ENCODE measurements at places on chromosomes 16 and 17. TPM values are rescaled to one million over a fixed set of nuclear protein-coding genes. Genes with fewer than 3 reads are reported as not detected.

GRCh38 chr16:50457423-50457822 lies 88.6 kb upstream of the BRD7 start:
- peak; percentile 29 for DNase-seq

- DNase-seq: no peak
These were observed 662.0 kb downstream of the WWOX start for GRCh38 chr16:78761427-78761826.

GRCh38 chr17:59756236-59756818 lies 48.9 kb downstream of the VMP1 start:
- no peak for DNase-seq

DNA sequence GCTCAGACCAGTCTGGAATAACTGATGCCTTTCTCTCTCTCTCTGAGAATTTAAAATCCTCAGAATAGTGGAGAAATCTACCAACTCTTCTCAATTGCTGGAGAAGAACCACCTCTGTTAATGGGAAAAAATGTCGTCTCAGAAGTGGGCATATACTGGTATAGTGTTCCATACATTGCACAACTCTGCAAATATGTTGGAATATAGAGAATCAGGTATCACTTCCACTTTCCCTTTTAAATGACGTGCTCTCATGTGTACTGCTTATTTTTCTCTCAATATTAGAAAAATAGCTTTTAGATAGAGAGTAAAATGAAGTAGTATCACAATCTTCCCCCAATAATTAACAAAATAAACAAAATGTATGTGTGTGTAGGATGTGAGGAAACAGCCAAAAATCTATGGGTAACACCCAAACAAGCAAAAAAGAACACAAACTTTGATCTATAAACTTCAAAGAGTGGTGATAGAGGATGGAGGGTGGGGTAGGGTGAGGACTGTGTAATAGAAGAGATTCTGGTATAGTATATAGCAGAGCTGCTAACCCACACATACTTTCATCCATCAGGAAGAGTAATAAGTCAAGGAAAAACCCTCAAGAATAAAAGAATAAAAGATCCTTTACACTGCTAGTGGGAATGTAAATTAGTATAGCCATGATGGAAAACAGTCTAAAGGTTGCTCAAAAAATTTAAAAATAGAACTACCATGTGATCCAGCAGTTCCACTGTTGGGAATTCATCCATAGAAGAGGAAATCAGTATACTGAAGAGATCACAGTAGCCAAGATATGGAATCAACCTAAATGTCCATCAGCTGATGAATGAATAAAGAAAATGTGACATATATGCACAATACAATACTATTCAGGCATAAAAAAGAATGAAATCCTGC lies 46.9 kb downstream of the NFATC3 start:
- DNase-seq: no peak

DNA sequence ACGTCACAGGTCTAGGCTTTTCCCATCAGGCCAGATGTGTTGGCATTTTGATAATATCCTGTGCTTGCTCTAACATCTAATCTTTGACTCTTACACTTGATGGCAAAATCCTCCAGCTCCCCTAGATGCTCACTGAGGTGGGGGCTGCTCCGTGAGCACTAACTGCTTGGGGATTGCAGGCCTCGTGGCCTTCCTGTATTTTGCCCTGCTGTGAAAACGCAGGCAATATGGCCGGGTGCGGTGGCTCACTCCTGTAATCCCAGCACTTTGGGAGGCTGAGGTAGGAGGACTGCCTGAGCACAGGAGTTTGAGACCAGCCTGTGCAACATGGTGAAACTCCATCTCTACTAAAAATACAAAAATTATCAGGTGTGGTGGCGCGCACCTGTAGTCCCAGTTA lies 9.7 kb upstream of the MLKL start:
- no peak for DNase-seq

- no peak for DNase-seq
These were observed 41.4 kb downstream of the GRB2 start for GRCh38 chr17:75364078-75364477.

- DNase-seq: no peak
These were observed 162.8 kb downstream of the FOXL1 start for GRCh38 chr16:86740906-86741799.

- DNase-seq: no peak
These were observed 671 bp upstream of the TOP2A start for GRCh38 chr17:40418428-40418706.

DNA sequence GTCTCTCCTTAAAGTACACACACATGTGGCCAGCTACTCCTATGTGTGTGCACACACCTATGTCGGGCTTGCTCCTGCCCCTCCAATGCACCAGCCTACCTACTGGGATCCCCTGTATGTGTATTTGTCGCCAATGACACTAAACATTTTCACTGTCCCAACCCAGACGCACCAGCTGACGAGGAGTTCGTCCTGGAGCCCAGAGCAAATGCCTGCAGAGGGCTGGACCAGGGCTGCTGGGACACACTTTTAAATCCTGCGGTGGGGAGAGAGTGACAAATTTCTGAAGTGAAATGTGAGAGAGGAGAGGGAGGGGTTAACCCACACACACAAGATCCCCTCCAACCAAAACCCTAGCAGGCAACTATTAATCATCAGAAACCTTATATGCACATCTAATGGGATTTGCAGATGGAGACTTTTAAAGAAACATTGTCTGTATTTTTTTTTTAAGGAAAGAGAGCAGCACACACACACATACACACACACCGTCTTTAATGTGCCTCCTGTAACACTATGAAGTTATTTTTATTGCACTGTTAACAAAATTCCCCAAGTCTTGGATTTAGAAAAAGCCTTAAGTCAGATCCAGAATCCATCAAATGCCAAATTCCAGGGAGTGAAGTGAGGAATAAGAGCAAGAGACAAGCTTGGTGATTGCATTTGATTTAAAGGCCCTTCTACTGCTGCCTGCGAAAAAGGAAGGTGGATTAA lies at the start of gene MEOX1:
Gene MEOX1 (minus strand): TSS at position 224 of the 714 bp plus-strand sequence. CDS start 388 bp downstream, outside the sequence.
- no peak for DNase-seq

DNA sequence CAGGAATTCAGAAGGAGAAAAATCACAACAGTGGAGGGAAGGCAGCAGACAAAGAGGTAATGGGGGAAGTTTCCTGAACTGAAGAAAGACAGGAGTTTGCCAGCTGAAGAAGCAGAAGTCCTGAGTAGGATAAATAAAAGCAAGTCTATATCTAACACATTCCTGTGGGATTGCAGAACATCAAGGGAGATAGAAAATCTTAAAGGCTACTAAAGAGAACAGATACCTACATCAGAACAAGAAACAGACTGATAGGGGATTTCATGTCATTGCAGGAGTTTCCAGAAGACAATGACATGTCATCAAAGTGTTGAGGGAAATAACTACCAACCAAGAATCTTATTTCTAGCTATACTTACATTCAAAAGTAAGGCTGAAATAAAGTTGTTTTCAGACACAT lies 21.3 kb upstream of the CRYBA1 start:
- no peak for DNase-seq

DNA sequence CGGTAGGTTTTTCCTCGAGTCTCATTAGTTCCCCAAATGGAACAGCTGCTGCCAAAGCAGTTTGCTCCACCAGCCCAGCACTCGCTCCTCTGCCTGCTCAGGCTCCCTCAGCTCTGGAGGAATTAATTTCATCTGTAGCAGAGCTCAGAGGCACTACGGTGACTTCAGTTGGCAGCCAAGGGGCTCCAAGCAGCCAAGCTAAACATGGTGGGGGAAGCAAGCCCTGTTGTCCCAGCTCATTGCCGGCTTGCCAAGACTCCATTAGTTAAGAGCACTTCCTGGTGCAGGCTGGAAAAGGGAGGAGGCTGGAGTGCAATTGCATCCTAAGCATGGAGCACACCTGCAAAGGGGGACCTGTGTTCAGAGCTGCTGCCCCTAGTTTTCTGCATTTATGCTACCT lies 78.7 kb upstream of the GPRC5B start:
- DNase-seq: no peak

DNA sequence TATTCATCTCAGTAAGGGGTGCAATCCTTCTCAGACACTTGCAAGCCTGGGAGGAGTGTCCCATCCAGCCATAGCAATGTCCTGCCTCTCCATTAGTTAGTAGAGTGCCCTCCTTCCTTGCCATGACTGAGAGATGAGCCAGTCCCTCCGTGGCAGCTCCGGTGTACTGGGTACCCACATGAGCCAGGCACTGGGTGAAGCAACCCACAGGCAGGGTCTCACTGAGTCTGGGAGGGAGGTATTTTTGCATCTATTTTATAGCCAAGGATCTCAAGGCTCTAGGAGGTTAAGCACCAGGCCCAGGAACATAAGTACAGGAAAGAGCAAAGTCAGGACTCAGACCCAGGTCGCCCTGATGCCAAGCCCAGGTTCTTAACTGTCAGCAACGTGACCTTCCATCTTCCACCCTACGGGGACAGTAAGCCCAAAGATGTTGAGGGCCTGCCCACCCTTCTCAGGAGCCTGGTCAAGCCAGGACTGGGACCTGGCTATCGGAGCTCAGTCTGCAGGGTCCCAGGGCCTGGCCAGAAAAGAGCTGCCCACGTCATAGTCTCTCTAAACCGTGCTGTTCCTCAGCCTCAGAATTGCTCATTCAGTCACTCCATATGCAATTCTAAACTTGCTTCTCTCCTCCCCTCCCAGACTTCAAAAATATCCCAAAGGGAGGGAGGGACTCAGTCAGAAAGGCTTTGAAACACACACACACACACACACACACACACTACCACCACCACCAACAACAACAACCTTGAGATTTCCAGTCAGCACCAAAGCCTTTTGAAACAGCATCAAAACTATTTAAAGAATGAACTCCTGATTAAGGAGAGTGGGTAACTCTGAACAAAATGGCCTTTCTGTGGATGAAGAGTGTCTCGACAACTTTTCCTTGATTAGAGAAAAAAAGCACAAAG lies 16.6 kb downstream of the NOS2 start:
- DNase-seq: no peak

GRCh38 chr17:64147110-64148016 lies 17.4 kb upstream of the ERN1 start:
- DNase-seq: no peak

DNA sequence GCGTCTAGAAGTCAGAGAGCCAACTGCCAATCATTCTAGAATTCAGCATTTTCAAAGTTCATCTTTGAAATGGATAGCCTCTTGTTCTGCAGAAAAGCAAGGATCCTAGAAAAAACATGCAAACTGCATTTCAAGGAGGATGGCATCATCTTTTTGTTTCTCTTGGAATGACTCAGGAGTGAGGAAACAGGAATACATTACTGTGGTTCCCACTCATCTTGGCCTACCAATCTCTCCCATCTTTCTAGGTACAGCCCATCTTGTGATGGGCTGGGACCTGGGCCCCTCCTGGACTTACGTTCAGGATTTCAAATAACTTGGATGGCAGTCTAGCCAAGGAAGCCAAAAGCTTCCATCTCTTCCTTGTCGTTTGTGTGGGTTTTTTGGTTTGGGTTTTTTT lies 363.4 kb downstream of the CDH13 start:
- no peak for DNase-seq

- DNase-seq: no peak
These were observed 73.3 kb upstream of the IRX6 start for GRCh38 chr16:55250701-55251100.

DNA sequence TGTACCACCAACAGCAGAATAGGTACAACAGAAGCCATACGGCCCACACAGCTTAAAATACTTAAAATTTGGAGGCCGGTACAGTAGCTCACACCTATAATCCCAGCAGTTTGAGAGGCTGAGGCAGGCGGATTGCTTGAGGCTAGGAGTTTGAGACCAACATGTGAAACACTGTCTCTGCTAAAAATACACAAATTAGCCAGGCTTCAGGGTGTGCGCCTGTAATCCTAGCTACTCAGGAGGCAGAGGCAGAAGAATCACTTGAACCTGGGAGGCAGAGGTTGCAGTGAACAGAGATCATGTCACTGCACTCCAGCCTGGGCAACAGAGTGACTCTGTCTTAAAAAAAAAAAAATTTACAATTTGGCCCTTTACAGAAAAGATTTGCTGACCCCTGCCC lies 17.0 kb downstream of the GFOD2 start:
- DNase-seq: no peak

- DNase-seq: no peak
These were observed 13.3 kb downstream of the CDH3 start for GRCh38 chr16:68658341-68658973.

DNA sequence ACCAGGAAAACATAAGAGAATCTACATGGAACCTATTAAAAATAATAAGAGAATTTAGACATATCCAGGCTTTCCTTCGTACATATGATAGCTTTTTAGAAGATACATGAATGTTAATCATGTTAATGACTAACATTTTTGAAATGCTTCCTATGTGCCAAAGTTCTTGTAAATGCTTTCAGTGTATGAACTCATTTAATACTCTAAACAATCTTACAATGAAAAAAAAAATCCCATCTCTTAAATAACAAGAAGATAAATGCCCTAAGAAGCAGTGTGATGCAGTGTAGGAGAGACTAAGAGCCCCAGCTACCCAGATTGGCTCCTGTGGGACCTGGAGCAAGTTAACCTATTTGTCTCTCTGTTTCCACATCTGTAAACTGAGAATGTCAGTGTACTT lies 220.4 kb upstream of the MYOCD start:
- no peak for DNase-seq

DNA sequence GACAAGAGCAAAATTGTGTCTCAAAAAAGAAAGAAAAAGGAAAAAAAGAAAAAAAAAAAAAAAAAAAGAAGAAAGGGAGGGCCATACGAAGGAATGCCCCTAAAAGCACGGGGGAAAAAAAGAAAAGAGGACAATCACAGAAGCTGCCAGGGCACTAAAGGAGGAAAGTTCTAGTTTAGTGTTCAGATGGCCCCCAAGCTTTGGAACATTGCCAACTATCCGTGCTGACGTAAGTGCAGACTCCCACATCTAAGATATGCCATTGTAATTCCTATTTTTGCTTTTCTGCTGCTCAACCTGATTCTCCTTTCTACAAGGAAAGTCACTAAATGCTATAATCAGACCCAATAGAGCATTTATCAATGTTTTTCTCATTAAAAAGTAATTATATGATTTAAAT lies 842.1 kb downstream of the KCNJ2 start:
- no peak for DNase-seq

- no peak for DNase-seq
These were observed 212.0 kb downstream of the GRIN2A start for GRCh38 chr16:9970244-9970643.

DNA sequence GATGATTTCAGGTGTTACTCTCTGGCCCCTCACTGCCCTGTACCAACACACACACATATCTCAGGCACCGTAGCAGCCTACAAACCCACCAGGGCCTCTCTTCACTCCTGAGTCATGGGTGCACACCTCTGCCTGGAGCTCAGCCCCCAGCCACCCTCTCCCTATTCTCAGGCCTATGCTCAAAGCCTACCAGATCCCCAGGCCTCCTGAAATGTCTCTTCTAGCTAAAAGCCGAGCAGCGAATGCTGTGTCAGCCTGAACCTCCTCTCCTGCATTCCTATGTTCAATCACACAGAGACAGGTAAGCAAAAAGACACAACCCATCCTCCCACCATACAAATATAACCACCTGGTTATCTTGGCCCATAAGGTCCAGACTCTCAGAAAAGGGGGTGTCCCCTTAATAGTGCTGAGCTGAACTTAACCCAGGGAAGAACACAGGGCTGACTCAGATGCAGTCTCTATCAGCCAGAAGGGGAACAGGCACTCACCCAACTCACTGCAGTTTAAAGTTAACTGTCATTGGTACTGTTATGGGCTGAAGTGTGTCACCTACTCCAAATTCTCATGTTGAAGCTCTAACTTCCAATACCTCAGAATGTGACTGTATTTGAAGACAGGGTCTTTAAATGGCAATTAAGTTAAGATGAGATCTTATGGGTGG lies 62.0 kb upstream of the TEKT3 start:
- no peak for DNase-seq

The CD68 gene
- total RNA-seq: 3.3 TPM

The MT3 gene
- 0.77 TPM for total RNA-seq

The SCGB1C2 gene
- not detected for total RNA-seq

The LPO gene
- total RNA-seq: not detected

The SMIM36 gene
- not detected for total RNA-seq

The AANAT gene
- not detected for total RNA-seq

The ZNF19 gene
- 1.7 TPM for total RNA-seq
